Colonic mucosa (tissue), 4 donors: ENCODE measurements at places on chromosomes 6 and 20. TPM values are rescaled to one million over a fixed set of nuclear protein-coding genes. Genes with fewer than 3 reads are reported as not detected.

Gene LRRC1
- 49.6 TPM for total RNA-seq

Gene ANKRD66
- not detected for total RNA-seq

Gene CTCFL
- total RNA-seq, result not detected

Gene RNF182
- not detected for total RNA-seq

Gene NKX2-4
- not detected for total RNA-seq

Gene PLN
- total RNA-seq, result 1.3 TPM

Gene MDFI
- total RNA-seq, result 1.9 TPM

Gene WFDC10B
- total RNA-seq, result not detected

DNA sequence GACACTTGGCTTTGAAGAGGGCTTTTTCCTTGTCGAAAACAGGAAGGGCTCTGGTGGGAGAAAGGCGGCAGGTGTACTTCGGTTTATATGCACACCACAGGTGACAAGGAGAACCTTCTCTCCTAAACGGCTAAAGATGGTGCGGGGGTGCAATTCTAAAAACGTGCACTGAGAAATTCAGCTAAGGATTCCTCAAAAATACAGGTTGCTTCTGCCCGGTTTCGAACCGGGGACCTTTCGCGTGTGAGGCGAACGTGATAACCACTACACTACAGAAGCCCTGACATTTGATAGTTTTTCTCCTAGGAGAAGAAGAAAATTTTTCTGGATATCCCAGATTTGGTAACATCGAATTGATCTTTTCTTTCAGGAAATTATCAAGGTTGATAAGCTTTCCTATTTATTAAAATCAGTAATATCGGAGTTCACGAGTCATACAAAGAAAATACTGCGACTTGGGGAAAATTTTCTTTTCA, 32.0 kb downstream of the POM121L2 start:
- DNase-seq, result peak; percentile 43

DNA sequence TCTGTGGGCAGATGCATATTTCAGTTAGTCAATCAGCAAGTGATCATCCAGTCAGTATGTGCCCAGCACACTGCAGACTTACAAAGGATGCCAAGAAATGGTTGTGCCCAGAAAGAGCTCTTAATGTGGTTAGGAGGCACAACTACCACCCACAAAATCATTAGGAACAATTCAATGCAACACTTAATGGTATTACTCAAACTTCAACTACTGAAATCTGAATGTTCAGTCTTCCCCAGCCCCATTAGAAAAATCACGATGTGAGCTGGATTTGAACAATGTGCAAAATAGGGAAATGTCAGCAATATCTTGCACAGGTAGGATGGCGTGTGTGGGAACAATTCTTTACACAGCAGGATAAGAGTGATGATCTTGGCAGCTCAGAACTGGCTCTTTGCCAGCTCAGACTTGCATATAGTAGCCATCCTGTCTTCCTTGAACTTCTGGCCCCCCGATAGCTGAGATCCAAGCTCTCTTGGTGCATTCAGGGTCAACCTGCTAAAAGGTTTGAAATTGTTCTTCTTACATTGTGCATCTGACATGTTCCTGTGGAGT, 556.7 kb upstream of the HTR1E start:
- no peak for DNase-seq

- DNase-seq, result peak; percentile 58
Measured at GRCh38 chr6:100464903-100465700, at the start of gene SIM1. SIM1 (minus strand) TSS chr6:100464921; CDS start chr6:100463468, 1,453 bp downstream.

GRCh38 chr6:21199262-21199661, 394.3 kb upstream of the SOX4 start:
- no peak for DNase-seq

GRCh38 chr6:54115966-54116365, 4.7 kb downstream of the MLIP start:
- DNase-seq, result no peak

DNA sequence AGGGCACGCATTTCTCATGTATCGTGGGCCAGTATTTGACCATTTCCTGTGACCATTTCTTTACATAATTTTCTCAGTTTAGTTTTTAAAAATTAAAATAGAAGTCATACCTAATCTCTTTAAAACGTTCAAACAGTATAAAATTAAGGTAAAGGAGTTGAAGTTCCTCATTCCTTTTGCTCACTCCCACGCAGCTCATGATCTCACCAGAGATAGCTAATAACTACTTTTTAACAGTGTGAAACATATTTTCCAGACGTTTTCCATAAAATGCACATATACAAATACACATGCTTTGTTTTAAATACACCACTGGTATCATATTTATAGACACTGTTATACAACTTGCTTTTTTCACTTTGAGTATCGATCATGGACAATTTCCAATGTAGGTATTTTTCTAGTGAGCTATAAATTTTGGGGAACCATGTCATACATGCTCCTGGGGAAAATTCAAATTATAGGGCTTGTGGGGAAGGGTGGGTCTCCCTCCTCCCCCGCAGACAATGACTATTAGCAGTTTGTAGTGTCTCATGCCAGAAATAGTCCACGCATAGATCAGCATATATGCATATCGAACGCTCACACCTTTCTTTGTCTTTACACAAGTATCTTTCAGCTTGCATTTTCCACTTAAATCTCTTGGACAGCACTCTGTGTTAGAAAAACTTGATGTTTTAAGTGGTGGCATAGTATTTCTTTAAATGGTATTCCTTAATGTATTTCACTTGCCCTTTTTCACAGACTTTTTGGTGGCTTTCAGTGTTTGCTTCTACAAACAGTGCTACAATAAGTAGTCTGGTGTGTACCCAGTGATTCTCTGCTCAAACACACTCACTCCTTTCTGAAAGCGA, 145.5 kb upstream of the ZNF217 start:
- DNase-seq, result no peak

GRCh38 chr6:48325701-48326100, 214.7 kb upstream of the PTCHD4 start:
- no peak for DNase-seq

DNA sequence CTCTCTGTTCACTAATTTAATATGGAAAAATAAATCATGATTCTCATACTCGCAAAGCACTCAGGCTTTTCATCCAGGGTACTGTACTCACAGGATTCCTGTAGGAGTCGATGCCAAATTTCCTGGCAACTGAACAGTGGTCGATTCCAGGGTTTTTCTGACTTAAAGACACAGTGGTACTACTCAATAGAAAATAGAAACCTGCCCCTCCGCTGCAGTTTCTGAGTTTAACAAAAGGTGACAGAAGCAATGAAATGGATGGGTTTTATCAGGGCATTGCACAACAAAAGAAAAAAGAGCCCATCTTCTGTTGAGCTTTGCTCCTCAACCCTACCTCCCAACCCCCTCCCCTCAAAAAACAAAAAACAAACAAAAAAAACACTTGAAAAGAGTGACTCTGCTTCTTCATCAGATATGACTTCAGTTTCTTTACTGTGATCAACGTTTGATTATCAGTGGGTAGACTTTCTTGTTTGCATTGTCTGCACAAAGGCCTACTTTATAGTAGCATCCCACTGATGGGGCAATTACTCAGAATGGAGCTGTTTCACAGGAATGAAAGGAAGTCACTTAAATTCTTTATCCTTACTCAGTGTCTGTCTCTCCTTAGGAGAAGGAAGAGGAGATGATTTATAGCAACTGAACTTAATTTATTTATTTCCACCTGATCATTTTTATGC, 96.2 kb upstream of the FOXO3 start:
- DNase-seq, result no peak

- DNase-seq, result no peak
Measured at GRCh38 chr20:17836303-17836861, 132.2 kb downstream of the SNX5 start.

DNA sequence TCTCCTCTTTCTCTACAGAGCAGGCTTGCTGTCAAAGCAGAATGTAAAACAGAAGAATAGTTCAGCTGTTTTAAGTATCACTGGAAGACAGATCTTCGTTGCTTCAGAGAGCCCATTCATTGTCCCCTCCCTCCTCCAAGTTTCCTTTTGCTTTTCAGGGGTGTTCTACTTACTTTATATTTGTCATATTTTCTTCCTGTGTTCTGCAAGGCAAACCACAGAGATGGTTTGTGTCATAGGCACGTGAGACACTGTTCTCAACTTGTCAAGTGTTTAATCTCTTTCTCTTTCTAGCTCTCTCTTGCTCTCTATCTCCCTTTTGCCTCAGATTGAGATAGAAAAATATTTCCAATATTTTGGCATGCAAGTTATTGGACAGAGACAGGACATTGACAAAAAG, 228.9 kb upstream of the DEFB112 start:
- no peak for DNase-seq

DNA sequence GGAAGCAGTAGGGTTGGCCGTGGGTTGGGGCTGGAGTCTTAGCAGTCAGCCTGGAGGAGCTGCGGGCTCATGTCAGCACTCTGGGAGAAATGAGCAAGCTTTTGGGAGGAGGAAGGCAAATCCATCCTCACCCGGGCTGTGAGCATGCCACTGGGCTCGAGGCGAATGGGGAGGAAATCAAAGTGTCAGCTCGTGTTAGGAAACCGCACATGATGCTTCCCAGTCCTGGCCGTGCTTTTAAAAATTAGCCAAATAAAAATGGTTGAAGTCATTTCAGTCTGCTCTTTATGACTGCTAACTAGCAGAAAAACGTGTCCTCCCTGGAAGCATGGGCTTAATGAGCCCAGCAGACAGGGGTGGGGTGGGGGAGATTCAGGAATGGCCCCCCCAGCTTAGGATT, 98.1 kb downstream of the NFATC2 start:
- peak; percentile 32 for DNase-seq

- DNase-seq, result no peak
Measured at GRCh38 chr6:11036351-11036740, 7.8 kb downstream of the ELOVL2 start.

DNA sequence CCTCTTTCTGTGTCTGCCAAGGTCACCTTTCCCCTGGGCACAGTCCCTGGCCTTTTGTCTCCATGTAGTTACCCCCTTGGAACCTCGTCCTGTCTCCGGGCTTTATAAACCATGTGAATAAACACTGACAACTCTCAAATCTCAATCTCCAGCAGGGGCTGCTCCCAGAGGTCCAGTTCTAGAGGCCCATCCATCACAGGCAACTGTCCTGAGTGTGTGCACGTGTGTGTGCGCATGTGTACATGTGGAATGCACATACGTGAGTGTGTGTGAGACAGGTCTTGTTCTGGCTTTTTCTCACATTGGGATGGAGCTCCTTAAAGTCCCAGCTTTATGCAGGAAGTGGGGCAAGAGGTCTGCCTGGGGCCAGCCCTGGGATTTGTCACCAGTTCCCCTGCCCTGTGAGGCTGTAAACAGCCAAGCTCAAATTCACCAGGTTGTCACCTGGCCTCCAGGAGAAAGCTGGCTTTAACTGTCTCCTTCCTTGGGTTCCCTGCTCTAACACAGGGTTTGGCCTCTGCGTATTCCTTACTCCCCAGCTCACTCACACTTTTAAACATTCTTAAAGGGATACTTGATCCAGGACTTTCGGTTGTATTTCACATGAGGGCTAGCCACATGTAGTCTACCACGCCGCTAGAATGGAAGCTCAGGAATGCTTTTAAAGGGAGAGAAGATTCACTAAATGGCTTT, 42.7 kb downstream of the RAMACL start:
- DNase-seq, result no peak

DNA sequence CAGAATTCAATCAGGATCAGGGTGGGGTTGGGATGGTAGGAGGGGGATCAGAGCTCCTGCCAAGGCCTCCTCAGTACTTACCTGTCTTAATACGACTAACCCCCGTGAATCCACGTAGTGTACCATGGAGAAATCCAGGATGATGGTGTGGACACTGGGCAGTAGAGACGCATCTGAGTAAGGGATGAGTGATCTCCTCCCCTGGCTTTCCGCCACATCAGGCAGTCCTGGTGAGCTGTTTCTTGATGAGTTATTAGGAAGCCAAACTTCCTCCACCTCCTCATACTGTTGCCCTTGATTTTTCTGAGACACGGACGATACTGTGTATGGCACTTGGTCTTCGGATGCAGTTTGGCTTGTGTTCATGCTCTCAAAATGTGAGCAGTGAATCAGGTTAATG, 34.2 kb upstream of the SRPK1 start:
- no peak for DNase-seq

GRCh38 chr6:90383196-90383822, 86.7 kb upstream of the BACH2 start:
- no peak for DNase-seq

DNA sequence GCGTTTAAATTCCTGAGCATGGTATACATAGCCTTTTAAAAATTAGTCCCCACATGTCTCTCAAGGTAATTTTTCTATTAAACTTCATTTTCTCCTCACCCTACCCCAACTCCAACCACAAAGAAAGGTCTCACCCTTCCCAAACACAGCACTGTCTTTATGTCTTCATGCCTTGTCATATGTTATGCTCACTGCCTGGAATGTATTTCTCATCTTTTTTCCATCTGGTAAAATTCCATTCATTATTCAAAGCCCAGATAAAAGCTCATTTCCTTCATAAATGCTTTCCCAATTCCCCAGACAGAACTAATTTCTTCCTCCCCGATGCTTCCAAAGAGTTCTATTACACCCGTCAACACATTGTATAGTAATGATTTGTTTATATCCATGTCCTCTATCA, 302.0 kb downstream of the ALDH8A1 start:
- DNase-seq, result no peak

DNA sequence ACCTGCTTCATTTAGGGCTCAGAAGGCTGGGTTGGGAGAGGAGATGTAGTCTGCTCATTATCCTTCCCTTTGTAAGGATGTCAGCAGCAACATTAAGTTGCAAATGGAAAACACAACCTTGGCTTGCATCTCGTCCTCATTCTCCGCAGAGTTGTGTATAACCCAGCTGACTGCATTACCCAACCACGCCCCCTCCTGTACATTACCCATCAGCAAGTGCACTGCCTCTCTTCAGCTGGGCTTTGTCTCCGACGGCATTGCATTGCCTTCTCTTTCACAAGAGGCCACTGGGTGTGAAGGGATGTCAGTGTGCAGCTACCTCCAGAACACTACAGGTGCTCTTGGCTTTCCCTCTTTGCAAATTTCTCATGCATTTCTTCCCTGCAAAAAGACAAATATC, 128.7 kb upstream of the TSHZ2 start:
- no peak for DNase-seq

DNA sequence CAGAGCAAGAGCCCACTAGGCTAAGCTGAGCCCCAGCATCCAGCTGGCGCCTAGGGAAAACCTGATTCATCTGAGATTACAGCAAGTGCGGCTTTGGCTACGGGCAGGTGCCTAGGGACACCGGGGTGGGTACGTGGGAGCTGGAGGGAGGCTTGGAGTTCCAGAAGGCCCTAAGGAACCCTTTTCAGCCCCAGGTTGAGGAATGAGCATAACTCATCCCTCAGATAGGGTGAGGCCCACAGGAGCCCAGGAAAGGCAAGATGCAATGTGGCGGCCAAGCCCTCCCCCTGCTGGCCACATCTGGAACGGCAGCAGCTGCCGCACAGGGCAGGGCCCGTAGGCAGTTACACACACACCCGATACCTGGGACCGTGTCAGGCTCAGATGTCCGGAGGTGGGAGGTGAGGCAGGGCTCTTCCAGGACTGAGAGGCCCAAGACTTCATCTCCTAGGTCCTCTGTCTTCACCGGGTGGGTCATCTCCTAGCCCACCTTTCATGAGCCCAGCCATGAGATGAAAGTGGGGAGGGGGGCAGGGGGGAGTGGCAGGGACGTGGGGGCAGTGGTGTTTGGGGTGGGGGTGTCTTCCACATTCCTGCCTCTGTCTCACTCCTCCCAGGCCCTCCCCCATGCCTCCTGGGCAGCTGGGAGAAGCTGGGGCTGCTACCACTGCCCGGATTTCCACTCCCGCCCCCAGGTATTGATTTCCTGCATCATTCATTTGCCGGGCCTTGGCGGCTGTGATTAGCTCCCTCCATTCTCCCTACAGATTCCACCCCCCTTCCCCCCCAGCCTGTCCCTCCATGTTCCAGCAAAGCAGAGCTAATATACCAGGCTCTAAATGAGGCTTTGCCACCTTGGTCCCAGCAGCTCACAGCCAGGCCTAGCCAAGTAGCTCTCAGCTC, 5.5 kb downstream of the MDGA1 start:
- peak; percentile 71 for DNase-seq

GRCh38 chr20:58555078-58555765, 40.0 kb upstream of the APCDD1L start:
- no peak for DNase-seq
